ENCODE measurements at places on chromosomes 7 and 10.

GRCh38 chr10:69124563-69125268 is 738 bp downstream of the VPS26A start:
- peak; percentile 59 for DNase-seq

GRCh38 chr10:77293773-77294172 is 343.8 kb downstream of the KCNMA1 start:
- no peak for DNase-seq

GRCh38 chr7:81232084-81232799 is 313.4 kb upstream of the SEMA3C start:
- no peak for DNase-seq

DNA sequence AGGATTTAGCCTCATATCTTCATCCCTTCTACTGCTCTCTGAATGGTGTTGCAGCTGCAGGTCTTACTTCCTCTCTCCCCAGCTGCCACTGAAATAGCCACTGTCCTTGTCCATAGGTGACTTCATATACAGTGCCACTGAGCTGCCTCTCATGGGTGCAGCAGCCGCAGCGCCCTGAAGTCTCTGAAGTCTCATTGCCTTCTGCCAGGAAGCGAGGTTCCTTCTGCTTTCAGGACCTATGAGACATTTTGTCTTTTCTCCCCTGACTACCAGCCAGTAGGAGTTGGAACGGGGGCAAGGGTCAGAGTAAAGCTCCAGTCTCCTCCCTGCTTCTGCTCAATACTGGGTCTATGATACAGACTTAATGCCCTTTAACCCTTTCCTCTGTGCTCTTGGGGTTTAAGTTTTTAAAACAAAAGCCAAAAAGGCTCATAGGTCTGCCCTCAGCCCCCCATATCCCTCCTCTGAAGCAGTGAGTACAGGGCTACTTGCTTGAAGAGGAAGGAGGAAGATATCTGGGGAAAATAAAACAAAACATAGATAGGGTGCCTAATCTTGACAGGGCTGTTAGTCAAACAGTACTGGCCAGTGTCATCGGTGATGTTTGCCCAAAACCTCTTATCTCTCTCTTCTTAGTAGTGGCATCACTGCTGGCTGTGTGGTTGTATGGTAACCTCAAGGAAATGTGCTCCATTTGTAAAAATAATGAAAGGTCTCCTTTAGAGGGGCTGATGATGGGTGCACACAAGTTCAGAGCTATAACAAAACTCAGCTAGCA is 7.1 kb downstream of the PLCE1 start:
- no peak for DNase-seq

DNA sequence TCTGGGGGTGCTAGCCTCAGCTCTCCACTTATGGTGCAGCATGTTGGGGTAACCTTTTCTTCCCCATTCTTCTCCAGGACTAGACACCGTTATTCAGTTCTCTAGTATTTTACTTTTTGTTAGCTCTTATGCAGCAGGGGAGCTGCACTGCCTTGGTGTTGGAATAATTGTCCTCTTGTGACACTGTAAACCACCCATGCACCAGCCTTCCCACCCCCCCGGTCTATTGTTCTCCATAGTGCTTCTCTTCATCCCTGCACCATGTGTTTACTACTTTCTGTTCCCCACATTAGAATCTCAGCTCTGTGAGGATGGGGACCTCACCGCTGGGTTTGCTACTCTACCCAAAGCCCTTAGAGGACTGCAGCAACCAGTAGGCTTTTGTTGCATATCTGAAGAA is 230.7 kb downstream of the RPS24 start:
- DNase-seq, result no peak

- peak; percentile 42 for DNase-seq
Observed at GRCh38 chr10:84336406-84337090, 8.2 kb downstream of the CCSER2 start.

- no peak for DNase-seq
Observed at GRCh38 chr7:37945336-37945735, 24.9 kb downstream of the EPDR1 start.

- DNase-seq, result no peak
Observed at GRCh38 chr7:7867846-7868571, 100.6 kb upstream of the GLCCI1 start.

GRCh38 chr10:63286754-63287264 is 153.7 kb downstream of the NRBF2 start:
- no peak for DNase-seq

DNA sequence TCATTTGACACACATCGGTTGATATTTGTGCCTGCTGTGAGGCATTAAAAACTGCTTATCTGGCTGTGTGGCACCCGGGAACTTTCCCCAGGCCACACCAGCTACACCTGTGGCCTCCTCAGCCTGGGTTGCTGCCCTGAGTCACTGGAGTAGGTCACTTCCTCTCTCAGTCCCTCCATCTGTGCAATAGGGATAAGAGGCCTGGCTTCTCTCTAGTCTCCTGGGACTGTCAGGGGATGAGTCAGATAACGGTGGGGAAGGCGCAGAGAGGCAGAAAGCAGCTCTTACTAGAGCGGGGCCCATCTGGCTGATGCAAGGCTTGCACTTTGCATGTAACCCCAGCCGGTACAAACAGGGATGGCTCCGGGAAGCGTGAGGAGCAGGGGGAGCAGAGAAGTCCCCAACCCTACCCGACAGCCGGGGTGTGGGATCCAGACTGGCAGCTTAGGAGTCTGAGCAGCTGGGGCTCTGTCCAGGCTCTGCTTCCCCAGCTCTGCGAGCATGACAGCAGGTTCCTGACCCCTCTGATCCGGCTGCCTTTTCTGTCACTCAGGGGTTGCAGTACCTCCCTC is 34.0 kb downstream of the DNAJB12 start:
- peak; percentile 97 for DNase-seq

DNA sequence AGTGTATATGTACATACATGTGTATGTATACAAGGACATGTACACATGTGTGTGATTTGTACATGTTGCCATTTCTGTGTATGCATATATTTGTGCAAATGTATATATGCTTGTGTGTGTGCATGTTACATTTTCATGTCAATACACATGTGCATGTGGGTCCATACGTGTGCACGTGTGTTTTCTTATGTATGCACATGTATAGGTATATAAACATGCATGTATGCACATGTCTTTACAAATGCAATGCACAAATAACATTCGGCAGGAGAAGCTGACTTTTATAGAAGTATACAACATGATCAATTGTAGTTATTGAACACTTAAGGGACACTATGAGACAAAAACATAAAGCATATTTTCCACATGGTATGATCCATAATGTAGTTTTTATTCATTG is 307.4 kb upstream of the SEMA3C start:
- DNase-seq, result no peak

- no peak for DNase-seq
Observed at GRCh38 chr7:34453150-34453549, 204.9 kb upstream of the NPSR1 start.

DNA sequence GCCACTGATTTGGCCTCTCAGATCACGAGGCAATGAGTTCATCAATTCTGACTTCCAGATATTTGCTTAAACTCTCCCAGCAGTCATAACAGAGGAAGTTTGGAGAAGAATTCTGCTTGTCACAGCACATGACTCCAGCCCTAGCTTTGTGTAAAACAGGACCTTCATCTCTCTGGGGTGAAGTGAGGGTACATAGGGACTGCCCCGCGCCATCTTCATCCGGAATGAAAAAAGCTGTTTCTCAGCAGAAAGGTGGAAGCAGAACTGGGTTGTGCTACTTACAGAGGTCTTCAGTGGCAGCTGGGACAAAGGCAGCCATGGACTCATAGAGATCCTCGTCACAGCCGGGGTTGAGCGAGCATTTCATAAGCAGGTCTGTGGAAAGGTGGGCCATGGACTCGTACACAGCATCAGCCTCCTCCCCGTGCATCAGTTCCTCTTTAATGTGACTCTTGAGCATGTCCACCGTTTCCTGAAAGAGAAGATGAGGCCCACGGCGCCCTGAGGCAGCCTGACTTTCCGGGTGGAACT is 58.4 kb upstream of the TM9SF3 start:
- no peak for DNase-seq

DNA sequence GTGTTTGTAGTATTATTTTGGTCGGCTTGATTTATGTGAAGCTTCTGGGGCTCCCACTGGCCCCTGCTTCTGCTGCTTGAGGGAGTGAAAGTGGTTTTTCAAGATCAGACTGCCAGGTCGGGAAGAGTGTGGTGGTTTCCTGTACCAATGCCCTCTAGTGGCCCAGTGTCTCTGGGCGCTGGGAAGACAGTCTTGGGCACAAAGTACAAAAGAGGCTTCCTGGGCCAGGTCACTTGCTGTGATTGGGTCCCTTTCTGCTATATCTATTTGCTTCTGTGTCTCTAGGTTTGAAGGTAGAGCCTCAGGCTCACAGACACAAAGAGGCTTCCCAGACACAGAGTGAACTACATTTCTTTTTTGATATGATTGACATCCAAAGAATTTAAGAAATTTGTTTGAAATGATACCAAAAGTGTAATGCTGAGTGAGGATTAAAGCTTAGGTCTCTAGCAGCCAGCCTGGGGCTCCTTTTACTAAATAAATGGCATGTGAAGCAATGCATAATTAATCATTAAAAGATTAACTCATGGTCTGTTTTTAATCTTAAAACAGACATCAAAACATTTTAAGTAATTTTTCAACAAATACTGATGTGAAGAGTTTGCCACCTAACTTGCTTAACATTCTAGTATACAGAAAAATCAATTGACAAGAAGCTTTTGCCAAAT is 36.3 kb downstream of the ABCB1 start:
- DNase-seq, result peak; percentile 41

- no peak for DNase-seq
Observed at GRCh38 chr10:32000937-32001336, 55.3 kb downstream of the KIF5B start.

- peak; percentile 26 for DNase-seq
Observed at GRCh38 chr7:121797657-121798452, 75.1 kb upstream of the PTPRZ1 start.

All from NCI-H82 (cell line).